NCI-H748 treated with DMSO at 0.1 percent for 48 hours (cell line): ENCODE measurements at places on chromosomes 1 and 21.

DNA sequence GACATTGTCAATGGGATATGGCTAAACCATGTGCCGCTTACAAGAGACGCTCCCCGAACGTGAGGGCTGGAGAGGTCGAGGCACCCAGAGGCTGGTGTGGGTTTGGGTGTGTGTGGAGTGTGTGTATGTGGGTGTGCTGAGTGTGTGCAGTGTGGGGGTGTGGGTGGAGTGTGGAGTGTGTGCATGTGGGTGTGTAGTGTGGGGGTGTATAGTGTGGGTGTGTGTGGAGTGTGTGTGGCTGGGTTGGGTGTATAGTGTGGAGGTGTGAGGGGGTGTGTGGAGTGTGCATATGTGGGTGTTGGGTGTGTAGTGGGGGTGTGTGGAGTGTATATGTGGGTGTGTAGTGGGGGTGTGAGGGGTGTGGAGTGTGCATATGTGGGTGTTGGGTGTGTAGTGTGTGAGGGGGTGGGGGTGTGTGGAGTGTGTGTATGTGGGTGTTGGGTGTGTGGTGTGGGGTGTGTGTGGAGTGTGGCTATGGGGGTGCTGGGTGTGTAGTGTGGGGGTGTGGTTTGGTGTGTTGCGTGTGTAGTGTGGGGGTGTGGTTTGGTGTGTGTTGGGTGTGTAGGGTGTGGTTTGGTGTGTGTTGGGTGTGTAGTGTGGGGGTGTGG, 42.2 kb downstream of the SLC19A1 start:
- DNase-seq: no peak

DNA sequence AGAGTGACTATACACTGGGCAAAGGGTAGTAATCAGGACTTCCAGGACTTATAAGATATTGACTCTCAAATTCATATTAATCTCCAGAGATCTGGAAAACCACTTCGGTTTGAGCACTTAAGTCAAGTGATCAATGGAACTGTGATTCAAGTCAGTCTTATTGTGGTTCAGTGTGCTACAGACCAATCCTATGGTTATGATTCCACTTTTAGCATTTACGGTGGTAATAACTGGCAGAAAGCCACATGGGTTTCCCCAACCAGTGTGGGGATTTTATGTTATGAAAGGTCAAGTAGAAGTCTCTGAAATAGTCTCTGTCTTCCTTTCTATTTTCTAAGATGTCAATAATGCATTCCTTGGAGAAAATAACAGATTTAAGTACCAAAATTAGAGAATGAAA, 151.3 kb upstream of the NEGR1 start:
- DNase-seq: no peak

GRCh38 chr1:162541619-162542141, 19.8 kb upstream of the UAP1 start:
- DNase-seq: no peak

GRCh38 chr1:12540580-12541273, 77.3 kb downstream of the DHRS3 start:
- DNase-seq: no peak

DNA sequence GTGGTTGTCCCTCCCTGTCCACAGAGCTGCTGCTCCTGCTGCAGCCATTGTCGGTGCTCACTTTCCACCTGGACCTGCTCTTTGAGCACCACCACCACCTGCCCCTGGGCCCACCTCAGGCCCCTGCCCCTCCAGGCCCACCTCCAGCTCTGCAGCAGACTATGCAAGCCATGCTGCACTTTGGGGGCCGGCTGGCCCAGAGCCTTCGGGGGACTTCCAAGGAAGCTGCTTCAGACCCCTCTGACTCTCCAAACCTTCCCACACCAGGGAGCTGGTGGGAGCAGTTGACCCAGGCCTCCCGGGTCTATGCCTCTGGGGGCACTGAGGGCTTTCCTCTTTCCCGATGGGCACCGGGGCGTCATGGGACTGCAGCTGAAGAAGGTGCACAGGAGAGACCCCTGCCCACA, 5.9 kb downstream of the RUSC1 start:
- no peak for DNase-seq

DNA sequence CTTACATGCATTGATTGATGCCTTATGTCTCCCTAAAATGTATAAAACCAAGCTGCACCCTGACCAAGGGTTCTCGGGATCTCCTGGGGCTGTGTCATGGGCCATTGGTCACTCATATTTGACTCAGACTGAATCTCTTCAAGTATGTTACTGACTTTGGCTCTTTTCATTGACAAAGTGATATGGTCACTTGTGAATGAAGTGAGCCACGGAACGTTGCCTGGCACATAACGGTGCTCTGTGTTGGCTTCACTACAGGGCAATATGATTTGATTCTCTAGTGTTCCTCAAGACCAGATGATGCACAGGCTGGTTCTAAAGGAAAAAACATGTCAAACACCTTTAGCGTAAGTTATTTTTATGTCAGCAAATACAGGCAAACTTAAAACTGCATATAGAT, 11.4 kb upstream of the IL10RB start:
- no peak for DNase-seq

DNA sequence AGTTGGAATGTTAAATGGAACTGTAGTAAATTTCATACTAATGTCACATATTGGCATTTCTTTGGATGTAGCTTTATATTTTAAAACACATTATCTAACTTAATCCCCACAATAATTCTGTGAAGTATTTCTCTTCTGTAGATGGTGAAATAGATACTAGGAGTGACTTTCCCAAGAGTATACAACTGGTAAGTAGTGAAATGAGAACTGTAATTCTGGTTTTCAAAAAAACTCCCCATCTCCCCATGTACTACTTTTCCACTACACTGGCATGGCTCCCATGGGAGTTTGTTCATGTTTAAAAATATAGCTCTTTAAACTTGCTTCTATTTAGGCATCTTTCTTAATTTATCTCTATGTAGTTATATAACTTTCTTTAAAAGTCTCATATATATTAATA, 10.2 kb downstream of the CHML start:
- no peak for DNase-seq

DNA sequence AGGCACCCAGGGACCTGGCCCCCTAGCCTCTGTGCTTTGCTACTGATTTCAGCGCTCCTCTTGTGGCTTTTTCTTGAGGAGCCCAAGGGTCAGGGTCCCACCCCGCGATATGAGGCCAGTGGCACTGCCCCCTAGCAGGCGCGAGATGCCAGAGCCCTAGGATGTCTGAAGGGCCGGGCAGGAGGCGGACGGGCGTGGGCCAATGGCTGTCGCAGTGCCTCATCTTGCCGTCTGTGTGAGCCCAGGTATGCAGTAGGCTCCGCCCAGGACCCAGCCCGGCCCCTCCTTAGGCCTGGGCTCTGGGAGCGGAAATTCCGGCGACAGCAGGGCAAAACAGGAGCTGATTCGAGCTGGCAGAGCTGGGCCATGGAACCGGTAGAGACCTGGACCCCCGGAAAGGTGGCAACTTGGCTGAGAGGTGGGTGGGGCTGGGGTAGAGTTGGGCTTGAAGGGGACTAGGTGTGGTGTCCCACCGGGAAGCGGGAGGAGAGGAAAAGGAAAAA, at the start of gene CNKSR1:
CNKSR1 (plus strand) TSS at position 310 of the 503 bp plus-strand sequence; CDS start at position 367, 57 bp downstream.
- no peak for DNase-seq

DNA sequence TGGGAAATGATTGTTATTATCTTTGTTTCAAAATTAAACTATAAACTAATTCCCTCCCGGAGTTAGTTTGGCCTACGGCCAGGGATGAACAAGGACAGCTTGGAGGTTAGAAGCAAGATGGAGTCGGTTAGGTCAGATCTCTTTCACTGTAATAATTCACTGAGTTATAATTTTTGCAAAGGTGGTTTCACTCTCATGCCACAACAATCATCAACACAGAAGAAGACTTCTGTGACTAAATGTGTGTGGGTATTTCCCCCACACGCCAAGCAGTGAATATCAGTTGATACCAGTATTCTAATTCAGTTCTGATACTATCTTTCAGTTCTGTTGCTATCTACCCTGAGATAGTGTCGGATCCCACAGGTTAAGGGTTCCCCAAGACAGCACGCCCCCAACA, 215.1 kb downstream of the S1PR1 start:
- no peak for DNase-seq

DNA sequence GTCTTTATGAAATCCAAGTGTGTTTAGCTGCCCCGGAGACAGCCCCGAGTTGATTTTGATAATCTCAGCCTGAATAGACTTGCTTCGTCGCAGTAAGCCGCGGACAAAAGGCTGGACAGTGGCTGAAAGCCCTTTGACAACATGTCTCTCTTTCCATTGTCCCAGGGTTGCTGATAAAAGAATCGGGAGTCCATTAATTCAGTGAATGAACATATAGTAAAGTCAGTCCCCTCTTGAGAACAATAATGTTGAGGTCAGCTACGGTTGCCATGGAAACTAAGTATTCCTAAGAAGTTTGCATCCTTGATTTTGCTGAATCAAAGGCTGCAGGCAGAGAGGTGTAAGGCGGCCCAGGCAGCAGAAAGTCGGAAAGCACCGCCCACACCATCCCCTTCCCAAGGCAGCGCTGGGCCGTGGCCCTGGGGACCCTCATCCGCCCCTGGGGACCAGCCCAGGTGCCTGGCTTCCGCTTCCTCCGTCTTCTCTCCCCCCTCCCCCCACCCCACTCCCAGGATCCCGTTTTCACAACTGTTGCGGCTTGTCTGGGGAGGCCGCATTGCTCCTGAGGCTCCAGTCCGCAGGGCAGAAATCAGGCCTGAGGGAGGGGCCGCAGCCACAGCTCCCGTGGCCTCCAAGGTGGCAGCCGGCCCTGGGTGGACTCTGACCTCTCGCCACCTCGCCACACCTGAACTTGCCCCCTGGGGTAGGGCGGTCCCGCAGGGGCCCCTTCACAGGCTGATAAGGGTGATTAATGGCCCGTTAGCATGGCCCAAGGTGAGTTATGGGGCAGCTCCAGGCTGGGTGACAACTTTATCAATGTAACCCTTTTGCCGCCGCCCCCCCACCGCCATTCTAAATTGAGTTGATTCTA, 180.9 kb downstream of the PRDM16 start:
- no peak for DNase-seq

DNA sequence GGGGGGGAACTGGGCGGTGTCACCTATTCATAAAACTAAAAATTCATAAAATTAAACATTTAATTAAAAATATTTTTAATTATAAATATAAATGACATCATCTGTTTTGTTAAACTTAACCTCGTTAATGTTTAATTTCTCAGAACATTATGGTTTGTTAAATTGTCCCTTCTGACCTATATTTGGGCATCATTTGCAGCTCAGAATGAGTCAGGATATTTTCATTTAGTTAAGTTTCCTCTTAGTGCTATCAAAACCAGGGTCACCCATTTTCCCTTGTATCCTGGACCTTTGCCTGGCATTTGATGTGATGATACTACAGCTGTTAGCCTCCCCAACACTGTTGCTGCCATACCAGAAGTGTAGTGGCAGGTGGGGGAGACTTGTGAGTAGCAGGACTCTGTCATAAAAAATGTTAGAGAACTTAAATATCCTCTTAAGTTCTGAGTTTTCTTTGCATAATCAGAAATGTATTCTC, 30.3 kb downstream of the TSNAX start:
- no peak for DNase-seq

- no peak for DNase-seq
Observed at GRCh38 chr1:44594353-44594752, 79.9 kb downstream of the TMEM53 start.

DNA sequence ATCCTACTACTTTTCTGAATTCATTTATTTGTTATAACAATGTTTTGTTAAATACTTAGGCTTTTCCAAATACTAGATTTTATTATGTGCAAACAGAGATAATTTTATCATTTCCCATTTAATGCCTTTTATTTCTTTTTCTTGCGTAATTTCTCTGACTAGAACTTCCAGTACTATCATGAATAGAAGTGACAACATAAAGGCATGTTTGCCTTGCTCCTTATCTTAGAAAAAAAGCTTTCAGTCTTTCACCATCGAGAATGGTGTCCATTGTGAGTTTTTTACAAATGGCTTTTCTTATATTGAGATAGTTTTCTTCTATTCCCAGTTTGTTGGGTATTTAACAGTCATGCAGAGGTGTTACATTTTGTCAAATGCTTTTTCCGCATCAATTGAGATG, 453.1 kb upstream of the ZP4 start:
- no peak for DNase-seq

- DNase-seq: no peak
Observed at GRCh38 chr1:227459326-227459841, 104.0 kb upstream of the ZNF678 start.

DNA sequence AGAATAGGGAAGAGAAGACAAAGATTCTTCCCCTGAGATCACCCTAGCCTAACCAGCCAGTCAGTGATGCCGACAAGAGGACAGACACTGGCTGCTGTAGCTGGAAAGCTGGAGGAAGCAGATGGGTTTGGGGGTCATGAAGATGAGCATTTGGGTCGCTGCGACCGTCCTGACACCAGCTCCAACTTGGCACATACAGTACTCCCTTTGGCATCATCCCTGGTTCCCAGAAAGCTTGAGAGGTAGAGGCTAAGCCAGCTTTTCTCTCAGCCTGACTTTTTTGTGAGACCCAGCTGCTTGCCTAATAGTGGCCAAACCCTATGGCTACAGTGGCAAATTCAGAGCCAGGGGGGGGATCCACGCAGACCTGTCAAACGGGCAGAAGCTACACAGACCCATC, 43.0 kb upstream of the IKBKE start:
- DNase-seq: no peak

GRCh38 chr1:92842082-92843045, 10.5 kb downstream of the RPL5 start:
- DNase-seq: no peak

DNA sequence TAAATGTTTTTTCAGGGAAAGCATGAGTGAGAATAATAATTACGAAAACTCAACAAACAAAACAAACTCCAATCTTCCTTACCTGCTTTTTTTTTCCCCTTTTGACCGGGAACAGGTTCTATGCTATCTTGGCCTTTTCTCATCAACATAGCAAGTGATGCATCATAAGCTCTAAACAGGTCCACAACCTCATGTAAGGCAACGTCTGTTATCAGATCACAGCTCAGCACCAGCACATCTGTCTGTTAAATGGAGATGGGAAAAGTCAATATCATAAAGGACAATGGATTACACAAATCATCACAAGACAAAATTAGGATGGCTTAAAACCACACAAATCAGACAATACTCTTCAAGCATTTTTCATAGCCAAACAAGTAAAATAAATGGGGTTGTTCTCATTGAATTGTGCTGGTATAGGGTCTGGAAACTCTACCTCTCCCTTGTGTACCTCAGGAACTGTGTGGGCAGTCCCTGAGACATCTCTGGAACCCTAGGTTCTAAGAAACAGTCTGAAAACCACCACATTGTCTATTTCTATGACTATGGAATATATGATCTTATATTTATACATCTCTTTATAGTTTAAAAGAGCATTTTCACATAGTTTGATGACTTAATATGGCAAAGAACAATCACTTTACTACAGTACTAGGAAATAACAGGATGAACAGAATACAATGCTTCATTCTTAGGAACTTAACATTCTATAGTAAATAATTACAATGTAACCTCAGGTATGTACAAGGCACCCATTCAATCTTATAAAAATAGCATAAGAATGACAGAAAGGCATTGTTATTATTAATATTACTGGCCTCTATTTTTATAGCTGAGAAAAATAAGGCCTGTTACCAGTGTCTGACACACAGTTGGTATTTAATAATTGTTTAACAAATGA, 44.7 kb downstream of the EIF2B3 start:
- no peak for DNase-seq

GRCh38 chr1:39959651-39960333, 4.8 kb downstream of the MFSD2A start:
- DNase-seq: no peak
